Muscle of arm (tissue), 14 donors: ENCODE measurements at places on chromosomes 13 and 19.
A peak's percentile ranks its signal among the peaks of the same experiment; 100 is the strongest.

- peak; percentile 86 for DNase-seq
These were observed 7.5 kb upstream of the OR10H5 start for GRCh38 chr19:15779756-15780476.

DNA sequence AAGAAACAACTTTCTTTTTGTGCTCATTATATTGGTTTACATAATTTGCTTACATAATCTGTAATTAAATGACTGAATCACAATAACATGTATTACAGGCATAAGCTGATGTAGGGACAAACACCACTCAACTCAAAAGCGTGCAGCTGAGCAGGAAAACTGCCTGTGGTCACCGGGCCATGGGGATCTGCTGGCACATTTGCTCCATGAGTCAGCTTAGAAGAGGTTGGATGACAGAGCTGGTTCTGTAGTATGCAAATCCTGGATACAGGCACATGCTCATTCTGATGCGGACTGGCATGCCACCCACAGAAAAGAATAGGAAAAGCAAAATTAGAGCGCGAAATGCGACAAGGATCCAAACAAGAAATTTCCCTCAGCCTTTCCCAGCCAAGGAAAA, 128.6 kb downstream of the USP12 start:
- DNase-seq: peak; percentile 21

- DNase-seq: no peak
These were observed 386.0 kb upstream of the ATXN8OS start for GRCh38 chr13:69721631-69722030.

DNA sequence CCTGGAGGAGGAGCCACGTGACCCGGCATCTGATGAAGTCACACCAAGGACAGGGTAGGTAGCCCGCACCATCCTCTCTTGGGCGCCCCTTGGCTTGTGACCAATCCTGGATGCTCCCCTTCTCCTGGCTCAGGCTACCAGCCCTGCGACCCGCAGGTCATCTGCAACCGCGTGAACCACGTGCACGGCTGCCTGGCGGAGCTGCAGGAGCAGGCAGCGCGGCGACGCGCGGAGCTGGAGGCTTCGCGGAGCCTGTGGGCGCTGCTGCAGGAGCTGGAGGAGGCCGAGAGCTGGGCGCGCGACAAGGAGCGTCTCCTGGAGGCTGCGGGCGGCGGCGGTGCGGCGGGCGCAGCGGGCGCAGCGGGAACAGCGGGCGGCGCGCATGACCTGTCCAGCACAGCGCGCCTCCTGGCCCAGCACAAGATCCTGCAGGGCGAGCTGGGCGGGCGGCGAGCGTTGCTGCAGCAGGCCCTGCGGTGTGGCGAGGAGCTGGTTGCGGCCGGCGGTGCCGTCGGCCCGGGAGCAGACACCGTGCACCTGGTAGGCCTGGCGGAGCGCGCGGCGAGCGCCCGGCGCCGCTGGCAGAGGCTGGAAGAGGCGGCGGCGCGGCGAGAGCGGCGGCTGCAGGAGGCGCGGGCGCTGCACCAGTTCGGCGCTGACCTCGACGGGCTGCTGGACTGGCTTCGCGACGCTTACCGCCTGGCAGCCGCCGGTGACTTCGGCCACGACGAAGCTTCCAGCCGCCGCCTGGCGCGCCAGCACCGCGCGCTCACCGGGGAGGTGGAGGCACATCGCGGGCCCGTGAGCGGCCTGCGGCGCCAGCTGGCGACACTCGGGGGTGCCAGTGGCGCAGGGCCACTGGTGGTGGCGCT, 45.9 kb downstream of the SPTBN4 start:
- DNase-seq: no peak

DNA sequence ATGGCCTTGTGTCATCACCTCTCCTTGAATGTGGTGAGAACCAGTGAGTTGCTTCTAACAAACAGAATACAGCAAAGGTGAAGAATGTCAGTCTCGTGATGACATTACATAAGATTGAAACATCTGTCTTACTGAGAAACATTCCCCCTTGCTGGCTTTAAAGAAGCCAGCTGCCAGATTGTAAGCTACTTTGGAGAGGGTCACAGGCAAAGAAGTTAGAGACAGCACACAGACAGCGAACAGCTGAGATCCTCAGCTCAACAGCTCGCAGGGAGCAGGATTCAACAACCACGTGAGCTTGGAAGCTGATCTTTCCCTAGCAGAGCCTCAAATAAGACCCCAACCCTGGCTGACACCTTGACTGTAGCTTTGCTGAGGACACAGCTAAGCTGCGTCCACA, 367.9 kb downstream of the LIG4 start:
- DNase-seq: no peak

DNA sequence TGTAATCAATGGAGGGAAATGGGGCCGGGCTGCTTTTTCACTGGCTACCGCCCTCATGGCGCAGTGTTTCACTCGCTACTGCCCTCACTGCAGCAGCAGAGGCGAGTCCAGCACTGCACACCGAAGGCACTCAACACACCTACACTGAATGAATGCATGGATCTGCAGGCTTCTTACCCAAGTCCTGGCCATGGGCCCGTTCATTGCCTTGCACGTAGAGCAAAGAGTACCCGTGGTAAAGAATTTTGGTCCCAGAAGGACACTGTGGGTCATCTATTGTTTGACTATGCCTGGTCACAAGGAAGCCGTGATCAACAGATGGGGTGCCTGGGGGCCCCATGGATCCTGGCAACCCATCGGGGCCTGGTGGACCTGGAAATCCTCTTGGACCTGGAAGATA, 144.9 kb downstream of the COL4A1 start:
- no peak for DNase-seq

DNA sequence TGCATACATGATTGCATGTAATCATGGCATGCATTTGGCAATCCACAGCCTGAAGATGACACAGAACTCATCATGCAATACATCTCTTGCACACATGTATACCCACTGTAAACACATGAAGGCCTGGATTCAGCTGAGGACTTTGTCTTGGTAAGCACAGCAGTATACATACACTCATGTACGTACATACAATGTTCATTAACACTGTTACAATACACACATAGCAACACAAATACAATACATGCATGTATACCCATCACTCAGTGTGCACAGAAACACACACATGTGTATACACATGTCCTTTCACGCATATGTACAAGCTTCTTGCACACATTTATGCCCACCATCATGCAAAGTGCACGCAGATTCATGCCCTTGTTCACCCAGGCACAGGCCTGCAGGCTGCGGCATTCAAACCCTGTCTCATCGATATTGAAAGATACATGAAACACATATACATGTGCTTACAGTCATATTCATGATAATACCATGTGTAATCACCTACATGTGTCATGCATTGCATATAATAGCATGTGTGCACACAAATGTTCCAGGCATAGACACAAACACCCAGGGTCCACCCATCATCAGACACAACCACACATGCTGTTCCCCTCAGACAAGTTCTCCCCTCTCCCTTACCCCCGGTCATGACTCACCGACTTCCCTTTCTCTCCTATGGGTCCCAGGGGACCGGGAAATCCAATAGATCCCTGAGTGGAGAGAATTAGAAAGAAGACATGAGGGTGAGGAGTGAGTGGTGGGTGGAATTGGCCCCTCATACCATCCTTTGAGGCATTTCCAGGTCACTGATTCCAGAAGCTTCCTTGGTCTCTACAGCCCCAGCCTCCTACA, 28.7 kb downstream of the COL5A3 start:
- no peak for DNase-seq

DNA sequence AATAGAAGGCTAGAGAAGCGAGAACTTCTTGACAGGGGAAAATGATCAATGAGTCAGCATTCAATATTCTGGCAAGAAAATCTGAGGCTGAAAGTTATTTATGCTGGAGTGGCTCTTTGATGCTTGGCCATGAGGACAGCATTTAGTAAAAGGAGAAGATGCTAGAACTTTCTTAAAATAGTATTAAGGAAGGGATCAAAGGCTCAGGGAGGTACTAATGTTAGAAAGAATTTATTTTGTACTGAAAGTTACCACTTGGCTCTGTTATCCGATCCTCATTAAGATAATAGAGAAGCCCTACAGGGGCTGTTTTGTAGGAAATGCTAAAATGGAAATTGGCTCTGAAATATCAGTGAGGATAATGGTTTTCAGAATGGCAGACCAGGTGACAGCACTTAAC, 1774.6 kb upstream of the PCDH20 start:
- no peak for DNase-seq

- no peak for DNase-seq
These were observed 8.0 kb downstream of the RGCC start for GRCh38 chr13:41465241-41465847.

DNA sequence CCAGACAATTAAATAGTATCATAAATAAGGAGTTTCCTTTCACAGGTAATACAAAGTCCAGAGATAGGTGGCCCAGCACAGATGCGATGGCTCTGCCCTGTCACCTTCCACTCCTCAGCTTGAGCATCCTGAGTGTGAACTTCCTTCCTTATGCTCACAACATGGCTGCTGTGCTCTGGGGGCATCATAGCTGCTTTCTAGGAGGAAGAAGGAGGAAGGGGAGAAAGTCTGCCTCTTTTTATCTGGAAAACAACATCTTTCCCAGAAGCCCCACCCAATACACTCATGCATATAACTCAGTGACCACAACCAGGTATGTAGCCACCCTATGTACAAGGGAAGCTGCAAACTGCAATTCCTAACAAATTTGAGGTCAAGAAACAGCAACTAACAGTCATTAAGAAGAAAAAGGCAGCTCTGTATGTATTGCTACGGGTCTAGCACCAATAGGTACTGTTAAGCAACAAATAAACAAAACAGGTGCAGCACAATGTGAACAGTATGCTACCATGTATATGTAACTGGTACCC, 201.2 kb upstream of the UBL3 start:
- no peak for DNase-seq

DNA sequence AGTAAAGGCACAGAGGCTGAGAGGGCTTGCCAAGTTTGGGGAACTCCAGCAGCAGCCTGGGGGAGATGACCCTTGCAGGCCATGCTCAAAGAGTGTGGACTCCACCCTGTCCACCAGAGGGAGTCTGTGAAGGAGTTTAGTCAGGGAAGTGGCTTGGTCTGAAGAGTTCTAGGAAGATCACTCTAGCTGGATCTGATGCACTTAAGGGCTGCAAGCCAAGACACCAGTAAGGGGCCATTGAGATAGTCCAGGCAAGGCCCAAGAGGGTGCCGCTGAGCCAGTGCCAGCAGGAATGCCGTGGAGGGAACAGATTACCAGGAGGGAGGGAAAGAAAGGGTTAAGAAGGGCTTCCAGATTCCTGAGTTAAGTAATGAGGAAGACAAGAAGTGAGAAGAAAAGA, 68.7 kb downstream of the ZAR1L start:
- DNase-seq: peak; percentile 25

DNA sequence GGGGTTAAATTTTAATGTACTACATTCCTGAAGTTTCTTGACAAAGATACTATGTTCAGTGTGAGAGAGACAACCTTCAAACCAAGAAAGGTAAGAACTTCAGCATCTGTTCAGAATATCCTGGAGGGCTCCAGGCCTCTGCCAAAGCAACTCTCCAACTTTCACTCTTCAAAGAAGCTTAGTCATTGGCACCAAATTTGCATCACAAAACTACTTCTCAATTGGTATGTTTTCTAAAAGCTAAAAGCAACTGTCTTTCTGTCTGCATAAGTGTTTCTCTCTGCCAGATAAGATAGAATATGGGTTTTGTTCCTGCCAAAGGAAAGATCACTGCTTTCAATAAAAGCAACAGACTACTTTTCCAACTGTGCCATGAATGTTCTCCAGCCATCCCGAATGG, 187.4 kb downstream of the SUCLA2 start:
- no peak for DNase-seq

GRCh38 chr19:271856-272255, 19.3 kb downstream of the PLPP2 start:
- no peak for DNase-seq

DNA sequence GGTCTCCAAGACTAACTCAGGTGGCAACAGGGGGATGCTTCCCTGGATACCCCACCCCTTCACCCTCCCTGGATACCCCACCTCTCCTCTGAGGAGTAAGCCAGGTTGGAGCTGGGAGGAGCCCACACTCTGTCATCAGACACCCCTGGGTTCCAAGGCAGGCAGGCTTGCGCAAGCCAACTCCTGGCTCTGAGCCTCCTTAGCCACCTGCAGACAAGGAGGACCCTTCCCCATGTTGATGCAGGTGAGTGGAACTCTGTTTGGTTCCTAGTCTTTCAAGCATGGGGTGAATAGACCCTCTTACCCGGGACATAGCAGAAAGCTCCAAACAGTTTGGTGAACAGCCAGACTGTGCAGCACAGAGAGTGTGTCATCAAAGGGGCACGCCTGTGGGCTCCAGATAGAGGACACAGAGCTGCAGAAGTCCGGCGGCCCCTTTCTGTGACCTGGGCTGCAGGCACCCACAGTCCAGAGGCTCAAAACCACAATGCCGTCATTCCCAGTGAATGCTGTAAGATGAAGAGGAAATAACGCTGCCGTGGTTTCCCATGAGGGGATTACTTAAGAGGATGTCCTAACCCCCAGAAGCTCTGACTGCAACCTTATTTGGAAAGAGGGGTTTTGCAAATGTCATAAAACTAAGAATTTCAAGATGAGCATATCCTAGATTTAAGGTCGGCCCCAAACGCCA, 12.1 kb upstream of the HAS1 start:
- no peak for DNase-seq

DNA sequence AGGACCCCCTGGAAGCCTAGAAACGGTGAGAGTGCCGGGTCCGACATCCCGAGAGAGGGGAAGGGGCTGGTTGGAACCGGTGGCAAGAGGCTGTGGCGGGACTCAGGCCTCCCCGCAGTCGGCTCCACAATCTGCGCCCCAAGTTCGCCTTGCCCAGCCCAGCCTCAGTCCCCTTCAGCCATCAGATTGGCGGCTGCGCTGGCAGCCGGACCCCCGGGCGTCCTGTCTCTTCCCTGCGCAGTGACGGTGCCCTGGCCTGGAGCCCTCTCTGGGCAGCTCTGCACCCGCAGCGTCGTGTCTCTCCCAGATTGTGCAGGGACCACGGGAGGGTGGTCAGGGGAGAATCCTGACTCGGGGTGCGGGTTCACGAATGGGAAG, 315 bp downstream of the ZNF492 start:
- DNase-seq: no peak
